ENCODE measurements at places on chromosomes 6 and 20.

DNA sequence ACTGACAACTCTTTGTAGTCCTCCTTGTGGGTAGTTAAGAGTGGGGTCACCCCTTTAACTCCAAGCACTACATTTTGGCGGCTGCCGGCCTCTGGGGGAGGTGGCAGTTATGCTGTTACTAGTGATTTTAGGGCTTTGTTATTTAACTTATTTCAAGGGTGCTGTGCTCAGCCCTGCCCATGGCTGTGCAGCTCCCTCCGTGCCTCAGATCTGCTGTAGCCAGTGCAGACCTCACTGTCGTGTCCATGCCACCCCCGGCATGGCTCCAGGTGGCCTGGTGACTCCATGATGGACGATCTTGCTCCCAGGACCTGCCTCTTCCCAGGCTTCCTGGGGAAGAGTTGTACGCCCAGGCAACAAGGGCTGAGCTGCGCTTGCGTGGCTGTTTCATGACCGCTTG, 15.4 kb downstream of the UQCC2 start:
- ATAC-seq = no peak

DNA sequence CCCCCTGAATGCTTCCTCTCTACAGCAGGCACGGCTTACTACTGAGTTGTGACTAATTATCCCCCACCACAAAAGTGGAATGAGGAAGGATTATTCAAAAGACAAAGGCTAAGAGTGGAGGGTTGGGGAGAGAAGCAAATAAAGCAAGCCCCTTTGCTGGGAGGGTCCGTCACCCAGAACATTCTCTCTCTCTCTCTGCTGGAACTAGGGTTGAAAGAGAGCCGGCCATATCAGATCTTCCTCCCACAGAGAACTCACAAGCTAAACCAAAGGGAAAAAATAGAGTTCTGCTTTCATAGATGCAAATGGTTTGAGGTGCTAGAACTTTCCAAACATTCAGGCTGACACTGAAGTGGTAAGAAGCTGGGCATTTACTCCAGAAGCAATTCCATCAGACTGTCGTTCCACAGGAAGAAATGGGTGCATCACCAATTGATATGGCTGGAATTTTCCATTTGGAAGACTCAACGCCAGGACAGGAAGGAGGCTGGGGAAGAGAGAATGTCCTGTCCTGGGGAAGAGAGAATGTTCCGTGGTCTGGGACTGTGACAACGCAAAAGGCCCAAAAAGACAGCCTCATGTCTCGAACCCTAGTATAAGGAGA, 7.9 kb downstream of the ZMYND8 start:
- ATAC-seq = peak; percentile 25

- ATAC-seq = no peak
These were observed 54.6 kb downstream of the AFDN start for GRCh38 chr6:167881327-167881726.

- ATAC-seq = peak; percentile 53
These were observed 20.0 kb upstream of the NFATC2 start for GRCh38 chr20:51562332-51563173.

DNA sequence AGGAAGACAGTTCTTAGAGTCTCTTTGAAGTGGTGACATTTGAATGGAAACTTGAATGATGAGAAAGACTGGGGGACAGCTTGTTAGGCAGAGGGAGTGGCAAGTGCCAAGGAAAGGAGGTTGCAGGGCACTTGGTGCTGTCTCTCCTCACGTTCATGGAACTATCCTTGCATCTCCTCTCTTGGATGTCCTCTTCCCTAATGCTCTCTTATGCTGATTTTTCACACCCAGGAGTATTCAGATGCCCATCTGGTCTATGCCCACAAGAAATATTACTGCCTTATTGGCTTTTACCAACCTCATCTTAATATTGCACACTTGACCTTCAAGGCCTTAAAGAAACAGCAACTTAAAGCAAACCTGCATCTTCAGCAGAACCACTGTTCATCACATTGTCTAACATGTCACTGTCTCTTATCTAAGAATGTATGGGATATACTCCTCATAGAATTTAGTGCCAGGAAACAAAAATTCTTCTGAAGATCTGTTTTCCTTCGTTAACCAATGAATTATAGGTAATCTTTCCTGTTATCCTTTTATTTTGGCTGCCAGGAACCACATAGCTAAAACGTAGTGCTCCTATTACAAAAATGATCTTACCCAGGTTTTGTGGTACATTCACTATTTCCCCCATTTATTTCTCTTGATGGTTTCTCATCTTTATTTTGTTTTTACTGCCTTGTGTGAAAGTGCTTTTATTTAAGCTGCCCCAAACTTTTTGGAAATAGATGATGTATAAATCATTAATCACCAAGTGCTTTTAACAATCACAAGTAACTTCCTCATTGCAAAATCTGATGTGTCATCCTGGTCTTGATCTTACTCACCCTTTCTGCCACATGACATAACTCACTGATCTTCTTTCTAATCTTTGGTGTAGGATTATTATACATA, 12.8 kb downstream of the RGS17 start:
- ATAC-seq = no peak

DNA sequence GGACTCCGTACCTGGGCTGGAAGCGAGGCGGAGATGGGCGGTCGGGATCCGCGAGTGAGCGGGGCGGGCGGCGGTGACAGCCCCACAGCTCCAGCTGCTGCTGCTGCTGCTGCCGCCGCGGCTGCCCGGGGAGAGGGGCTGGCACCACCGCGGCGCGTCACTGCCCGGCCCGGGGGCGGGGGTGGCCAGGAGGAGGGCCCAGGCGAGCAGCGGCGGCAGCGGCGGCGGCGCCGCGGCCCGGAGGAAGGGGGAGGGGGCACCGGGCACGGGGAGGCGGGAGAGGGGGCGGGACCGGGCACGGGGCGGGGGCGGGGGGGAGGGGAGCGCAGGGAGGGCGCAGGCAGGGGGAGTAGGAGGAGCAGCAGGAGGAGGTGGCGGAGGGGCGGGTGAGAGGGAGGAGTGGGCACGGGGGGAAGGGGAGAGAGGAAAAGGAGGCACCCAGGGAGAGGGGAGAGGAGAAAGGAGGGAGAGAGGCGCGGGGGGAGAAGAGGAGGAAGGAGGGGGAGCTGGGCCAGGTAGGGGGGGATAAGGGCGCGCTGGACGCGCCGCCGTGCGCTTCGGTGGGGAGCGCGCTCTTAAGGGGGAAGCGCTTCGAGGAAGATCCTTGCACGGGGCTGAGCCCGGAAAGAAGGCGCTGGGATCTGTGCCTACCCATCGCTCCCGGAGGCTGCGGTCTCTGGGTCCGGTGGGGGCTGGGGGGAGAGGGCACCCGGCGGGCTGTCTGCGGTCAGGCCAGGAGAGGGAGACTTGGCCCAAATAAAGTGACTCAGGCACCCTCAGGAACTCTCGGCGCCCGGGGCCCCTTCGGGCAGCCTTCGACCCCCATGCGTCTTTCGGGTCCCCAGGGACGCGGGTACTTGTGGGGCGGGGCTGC, 101.5 kb downstream of the NOL4L start:
- ATAC-seq = peak; percentile 55

GRCh38 chr20:49346682-49347081, 68.8 kb upstream of the ZNFX1 start:
- no peak for ATAC-seq

GRCh38 chr20:60281295-60281694, 323.1 kb downstream of the CDH26 start:
- no peak for ATAC-seq

DNA sequence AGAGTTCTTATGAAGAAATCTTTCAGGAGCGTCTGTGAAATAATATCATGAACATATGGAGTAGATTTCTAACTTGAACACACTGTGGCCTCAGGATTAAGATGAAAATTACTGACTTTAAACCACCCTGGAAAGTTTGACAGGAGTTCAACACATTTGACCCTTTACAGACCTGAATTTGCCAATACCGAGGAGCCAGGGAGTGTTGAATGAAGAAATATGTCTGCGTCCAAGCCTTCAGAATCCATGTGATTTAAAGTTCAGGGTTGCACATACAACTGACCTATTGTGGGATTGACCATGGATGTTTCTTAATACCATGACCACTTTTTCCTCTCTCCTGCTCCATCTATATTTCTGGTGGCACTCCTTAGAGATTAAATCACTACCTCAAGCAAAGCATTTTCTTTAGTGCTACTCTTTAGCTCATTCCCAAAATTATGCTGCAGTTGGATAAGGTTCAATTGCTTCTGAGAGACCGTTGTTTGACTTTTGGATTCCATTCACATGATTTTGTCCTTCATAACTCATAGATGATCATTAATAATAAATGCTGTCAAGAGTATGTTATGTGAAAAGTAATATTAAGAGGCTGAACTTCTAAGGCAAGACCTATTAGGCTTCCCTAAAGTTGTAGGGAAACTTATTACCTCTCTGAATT, 57.4 kb downstream of the PRL start:
- ATAC-seq = no peak

DNA sequence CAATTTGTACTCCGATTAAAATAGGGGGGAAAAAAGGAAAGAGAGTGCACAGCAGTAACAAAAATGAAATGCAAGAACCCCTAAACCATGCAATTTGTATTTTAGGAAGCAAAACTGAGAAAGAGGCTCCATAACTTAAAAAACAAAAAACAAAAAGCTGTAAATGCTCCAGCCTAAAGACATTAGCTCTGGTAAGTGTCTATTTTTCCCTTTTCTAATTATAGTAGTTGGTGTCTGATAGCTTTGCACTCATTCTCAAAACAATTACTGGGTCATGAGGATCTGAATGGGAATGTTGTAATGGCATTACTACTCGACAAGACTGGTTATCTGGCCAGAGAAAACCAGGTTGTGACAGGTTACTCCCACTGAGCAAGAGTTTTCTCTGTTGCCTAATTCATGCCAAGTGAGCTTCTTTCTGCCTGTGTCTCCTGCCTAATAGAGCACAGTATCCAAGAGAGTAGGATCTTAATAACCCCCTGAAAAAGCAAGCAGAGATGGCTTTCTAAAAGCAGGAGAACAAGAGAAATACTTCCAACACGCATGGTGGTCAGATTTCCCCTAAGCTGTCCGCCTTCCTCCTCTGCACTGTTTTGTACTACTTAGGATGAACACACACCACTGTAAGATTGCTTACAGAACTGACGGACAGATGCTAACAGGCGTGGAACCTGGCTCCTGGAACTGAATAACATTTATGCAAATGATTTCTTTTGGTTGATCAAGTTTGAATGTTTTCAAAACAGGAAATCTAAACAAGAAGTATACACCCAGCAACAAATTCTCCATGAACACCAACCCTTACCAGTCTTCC, 86.4 kb downstream of the FKBP5 start:
- ATAC-seq = peak; percentile 45

GRCh38 chr20:47319517-47320252, 36.8 kb downstream of the ZMYND8 start:
- ATAC-seq = no peak

- ATAC-seq = no peak
These were observed 3.1 kb downstream of the STK38 start for GRCh38 chr6:36544228-36544627.

DNA sequence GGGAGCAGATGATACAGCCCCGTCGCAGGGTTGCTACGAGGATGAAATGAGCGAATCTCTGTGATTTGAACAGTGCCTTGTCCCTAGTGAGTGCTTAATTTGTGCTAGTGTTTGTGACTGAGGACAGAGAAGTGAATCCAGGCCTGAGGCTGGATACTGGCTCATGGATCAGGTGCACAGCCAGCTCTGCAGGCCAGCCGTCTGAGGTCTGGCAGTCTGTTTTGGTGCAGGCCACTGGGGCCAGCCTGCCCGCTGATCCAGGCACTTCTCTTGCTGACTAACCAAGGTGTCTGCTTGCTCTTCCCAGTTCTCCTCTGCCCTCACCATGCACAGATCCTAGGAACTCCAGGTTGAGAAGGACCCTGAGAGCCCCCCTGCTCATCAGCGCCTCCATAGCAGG, 181.0 kb downstream of the LRFN2 start:
- ATAC-seq = no peak

- ATAC-seq = no peak
These were observed 287.0 kb upstream of the RIMS1 start for GRCh38 chr6:71599359-71599758.

- ATAC-seq = no peak
These were observed 33.7 kb downstream of the SRSF3 start for GRCh38 chr6:36627801-36628246.

- no peak for ATAC-seq
These were observed 1.4 kb downstream of the CTSZ start for GRCh38 chr20:59005523-59006166.

GRCh38 chr6:167652701-167653095, 174.0 kb upstream of the AFDN start:
- peak; percentile 24 for ATAC-seq

- ATAC-seq = no peak
These were observed 7.4 kb upstream of the RBCK1 start for GRCh38 chr20:400454-401275.

DNA sequence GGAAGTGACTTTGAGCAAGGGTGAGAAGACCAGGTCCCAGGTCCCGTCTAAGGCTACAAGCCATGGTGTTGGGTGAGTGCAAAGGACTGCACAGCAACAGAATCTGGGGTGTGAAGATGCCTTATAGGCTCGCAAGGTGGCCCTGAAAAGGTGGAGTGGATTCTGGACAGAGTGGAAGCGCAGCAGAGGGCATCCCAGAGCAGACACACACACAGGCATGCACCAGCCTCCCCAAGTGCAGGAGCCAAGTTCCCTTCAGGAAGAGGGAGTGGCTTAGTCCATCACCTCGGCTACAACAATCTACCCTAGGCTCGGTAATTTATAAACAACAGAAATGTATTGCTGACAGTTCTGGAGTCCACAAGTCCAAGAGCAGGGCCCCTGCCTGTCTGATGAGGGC, 180.1 kb upstream of the PDE10A start:
- ATAC-seq = no peak

DNA sequence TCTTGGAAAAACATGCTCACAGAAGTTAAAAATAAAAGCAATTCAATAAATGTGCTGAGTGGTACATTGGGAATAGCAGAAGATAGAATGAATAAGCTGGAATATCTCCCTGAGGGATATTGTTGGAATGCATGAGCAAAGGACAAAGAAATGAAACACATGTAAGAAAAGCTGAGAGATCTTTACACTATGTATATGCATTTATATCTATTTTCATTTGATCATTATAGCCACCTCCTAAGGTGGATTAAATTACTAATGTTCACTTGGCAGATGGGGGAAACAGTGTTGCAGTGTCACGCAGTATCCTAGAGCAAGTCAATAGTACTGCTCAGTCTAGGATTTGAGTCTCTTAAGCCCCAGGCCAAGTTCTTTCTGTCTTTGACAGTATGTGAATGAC, 542.0 kb upstream of the MARCKS start:
- no peak for ATAC-seq

GRCh38 chr6:168078943-168079405, at the start of gene FRMD1:
TSS of gene FRMD1 (minus strand) at chr6:168079212. CDS start at chr6:168079094, 118 bp downstream.
- no peak for ATAC-seq

GRCh38 chr6:61538801-61539200, 747.2 kb downstream of the KHDRBS2 start:
- no peak for ATAC-seq

- no peak for ATAC-seq
These were observed 197.5 kb upstream of the SIM1 start for GRCh38 chr6:100662264-100662663.

GRCh38 chr20:22285555-22285954, 298.8 kb downstream of the FOXA2 start:
- no peak for ATAC-seq

GRCh38 chr6:28726569-28727309, 197.0 kb downstream of the TRIM27 start:
- no peak for ATAC-seq

GRCh38 chr20:10465135-10465534, 30.0 kb downstream of the SLX4IP start:
- no peak for ATAC-seq

- peak; percentile 73 for ATAC-seq
These were observed 5.2 kb downstream of the FOXO3 start for GRCh38 chr6:108565893-108566292.

- no peak for ATAC-seq
These were observed 2.4 kb downstream of the SPDEF start for GRCh38 chr6:34553750-34554149.

All from stimulated activated memory B cell treated with anti-CD40 and anti-IgM and Interleukin-4, amounts not matched to agents 10 μg/mL and 1 μg/mL and 100 μg/mL, for 72 hours (primary cell).